Fibroblast of upper back skin (primary cell): ENCODE measurements at places on chromosomes 5 and 9.

- DNase-seq = no peak
These were observed 48.9 kb downstream of the ZNF608 start for GRCh38 chr5:124697501-124697900.

- no peak for DNase-seq
These were observed 136.5 kb downstream of the STK32A start for GRCh38 chr5:147371290-147371689.

GRCh38 chr5:94422812-94423211 is 195.6 kb downstream of the KIAA0825 start:
- DNase-seq = peak; percentile 58

DNA sequence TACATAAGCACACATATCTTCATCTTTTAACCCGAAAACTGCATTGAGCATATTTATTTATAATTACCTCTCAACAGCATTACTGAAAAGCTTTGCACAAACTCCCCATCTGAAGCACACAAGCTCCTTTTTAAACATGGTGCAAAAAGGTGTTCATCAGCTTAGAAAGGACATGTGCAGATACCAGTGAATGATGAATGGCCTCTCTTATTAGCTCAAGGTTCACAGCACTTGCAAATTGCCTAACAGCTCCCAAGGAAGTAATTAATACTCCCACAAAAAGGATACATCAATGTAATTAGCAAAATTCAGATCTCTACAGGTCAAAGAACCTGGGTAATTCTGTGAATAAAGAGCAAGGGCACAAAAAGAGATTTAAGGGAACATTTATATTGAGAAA is 422.0 kb downstream of the HINT1 start:
- DNase-seq = no peak

DNA sequence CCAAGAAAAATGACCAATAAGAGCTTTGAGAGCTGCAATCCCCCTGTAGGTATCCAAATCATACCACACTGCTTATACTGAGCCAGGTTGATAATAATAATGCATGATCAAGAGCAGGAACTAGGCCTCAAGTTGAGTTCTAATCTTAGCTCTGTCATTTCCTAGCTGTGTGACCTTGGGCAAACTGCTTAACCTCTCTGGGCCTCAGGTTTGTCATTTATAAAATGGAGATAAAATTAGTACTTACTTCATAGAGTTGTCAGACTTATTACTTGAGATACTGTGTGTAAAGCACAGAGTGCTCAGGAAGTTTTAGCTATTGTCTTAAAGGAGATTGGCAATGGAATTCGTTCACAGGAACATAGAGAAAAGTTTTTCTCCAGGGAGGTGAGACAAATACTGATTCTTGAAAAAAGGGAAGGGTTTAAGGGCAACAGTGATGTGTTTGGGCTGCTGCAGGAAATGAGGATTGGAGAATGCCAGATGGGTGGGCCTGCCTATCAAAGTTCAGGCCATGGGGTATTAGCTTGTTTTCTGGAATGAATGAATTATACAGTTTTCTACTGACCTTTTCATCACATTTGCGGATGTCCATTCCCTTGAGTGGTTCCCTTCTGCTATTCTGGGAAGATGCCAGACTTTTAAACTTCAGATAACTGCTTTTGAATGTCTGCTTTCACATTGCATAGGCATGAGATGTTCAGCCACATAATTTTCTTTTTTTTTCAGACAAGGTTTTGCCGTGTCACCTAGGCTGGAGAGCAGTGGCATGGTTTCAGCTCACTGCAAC is 10.2 kb upstream of the ATP6V0E1 start:
- DNase-seq = peak; percentile 89

DNA sequence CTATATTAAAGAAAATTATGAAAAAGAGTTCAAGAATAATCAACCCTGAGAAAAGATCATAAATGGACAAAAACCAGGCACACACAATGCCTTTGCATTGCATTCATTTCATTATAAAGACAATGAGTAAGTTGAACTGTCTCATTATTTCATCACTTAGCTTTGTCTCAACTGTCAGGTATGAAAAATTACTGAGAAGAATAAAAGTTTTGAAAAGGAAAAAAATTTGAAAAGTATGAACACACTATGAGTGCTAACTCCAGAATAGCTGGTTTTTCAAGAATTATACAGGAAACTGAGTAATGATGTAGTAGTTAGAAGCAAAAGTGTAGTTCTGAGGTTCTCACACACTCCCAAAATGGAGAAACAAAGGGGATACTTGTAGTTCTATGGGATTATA is 16.3 kb upstream of the ANXA1 start:
- peak; percentile 32 for DNase-seq

GRCh38 chr5:38883842-38884241 is 38.0 kb downstream of the OSMR start:
- DNase-seq = no peak

DNA sequence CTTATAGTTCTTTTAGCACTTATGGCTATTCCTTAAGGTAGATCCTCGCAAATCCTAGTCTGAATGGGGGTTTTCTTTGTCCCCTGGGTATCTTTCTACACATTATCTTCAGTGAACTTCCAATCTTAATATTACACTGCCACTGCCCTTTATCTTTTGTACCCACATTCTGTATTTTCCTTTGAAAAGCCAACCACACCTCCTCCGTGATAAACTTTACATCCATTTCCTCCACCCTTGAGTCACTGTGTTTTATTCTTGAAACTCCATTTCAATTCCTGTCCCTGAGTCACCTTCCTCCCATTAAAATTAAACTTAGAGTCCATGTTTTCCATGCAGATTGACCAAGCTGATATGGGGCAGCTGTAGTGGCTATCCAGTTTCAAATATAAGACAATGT is 43.2 kb upstream of the RICTOR start:
- peak; percentile 17 for DNase-seq

DNA sequence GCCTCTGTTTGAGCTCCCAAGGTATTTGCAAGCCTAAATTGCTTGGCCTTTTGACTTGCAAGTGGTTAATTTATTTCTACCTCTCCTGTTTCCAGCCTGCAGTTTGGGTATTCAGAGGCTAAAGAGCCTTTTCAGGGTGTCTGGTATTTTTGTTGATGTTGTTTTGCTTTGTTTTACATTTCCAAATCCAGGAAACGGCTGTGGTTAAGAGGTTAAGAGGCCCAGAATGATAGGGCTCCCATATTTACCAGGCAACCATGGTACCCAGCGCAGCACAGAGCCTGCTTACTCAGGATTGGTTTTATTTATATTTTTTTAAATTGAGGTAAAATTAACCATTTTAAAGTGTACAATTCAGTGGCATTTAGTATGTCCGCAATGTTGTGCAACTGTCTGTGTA is 92.1 kb downstream of the PDZD2 start:
- DNase-seq = no peak

DNA sequence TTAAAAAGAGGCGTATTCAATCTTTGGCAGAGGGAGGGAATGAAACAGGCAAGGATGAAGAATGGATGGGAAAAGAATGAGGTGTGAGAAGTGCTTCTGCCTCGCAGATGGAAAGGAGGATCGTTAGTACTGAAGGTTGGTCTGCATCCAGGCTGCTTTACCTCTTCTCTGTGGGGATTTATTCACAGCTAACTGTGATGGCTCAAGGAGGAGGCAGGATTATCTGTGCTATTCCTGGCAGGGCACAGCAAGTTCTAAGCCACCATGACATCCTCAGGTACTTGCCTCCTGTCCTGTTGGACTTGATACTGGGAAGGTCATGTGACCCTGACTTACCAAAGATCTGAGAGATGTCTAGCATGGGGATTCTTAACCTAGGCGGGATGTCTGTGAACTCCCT is 84.3 kb downstream of the GDNF start:
- DNase-seq = no peak

DNA sequence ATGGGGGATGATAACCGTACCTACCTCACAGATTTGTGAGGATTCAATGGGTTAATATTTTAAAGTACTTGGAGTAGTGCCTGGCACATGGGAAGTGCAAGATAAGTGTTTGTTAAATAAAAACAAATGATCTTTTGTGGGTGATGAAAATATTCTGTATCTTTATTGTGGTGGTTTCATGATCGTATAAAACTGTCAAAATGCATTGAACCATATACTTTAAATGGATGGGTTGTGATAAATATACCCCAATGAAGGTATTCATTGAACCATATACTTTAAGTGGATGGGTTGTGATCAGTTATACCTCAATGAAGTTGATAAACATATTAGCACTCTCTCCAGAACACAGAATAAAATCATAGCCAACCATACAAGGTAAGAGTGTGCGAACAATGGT is 234.5 kb downstream of the CRB2 start:
- no peak for DNase-seq

DNA sequence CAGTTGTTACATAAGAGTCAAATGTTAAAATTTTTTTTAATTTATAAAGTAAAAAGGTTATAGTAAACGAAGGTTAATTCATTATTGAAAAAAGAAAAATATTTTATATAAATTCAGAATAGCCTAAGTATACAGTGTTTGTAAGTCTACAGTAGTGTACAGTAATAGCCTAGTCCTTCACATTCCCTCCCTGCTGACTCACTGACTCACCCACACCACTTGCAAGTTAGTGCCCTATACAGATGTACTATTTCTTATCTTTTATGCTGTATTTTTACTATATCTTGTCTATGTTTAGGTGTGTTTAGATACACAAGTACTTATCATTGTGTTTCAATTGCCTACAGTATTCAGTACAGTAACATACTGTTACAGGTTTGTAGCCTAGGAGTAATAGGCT is 57.6 kb downstream of the MAMDC2 start:
- DNase-seq = no peak

GRCh38 chr9:94818178-94818541 is 91.7 kb downstream of the AOPEP start:
- DNase-seq = peak; percentile 9

- DNase-seq = peak; percentile 29
These were observed 45.8 kb downstream of the LRRTM2 start for GRCh38 chr5:138829341-138829740.

- no peak for DNase-seq
These were observed 273.2 kb downstream of the SH3GL2 start for GRCh38 chr9:17852108-17852507.

GRCh38 chr9:120708526-120709224 is 5.6 kb downstream of the MEGF9 start:
- peak; percentile 35 for DNase-seq

- no peak for DNase-seq
These were observed 304.6 kb downstream of the MLLT3 start for GRCh38 chr9:20317701-20318100.

GRCh38 chr9:21477466-21477865 is 4.6 kb downstream of the IFNE start:
- DNase-seq = no peak

GRCh38 chr9:85430659-85431338 is 311.0 kb downstream of the AGTPBP1 start:
- DNase-seq = no peak

DNA sequence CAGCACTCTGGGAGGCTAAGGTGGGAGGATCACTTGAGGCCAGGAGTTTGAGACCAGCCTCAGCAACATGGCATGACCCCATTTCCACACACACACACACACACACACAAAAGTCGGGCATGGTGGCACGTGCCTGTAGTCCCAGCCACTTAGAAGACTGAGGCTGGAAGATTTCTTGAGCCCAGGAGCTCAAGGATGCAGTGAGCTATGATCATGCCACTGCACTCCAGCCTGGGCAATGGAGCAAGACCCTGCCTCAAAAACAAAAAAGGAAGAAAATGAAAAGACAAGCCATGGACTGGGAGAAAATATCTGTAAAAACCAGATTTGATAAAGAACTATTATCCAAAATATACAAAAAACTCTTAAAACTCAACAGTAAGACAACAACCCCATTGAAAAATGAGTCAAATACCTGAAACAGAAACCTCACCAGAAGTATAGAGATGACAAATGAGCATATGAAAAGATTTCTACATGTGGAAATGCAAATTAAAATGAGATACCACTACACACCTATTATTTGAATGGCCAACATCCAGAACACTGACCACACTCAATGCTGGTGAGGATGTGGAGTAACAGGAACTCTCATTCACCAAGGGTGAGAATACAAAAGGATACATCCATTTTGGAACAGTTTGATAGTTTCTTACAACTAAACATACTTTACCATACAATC is 24.7 kb downstream of the DNAJA1 start:
- no peak for DNase-seq

DNA sequence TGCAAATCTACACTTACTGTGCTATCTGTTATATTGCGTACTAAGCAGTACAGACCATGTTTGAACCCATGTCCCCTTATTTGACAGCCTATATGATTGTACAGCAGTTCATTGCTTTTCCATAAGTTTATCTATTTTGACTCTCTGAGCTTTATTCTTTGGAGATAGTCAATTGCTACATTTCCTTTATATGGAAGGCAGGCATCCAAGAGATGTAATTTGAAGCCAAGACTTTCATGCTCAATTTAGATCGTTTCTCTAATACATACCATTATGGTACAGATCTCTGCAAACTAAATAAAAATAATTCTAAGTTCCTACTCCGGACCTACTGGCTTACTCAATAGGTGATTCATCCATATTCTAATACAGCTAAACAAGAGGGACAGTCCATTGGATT is 424.8 kb downstream of the TMEM38B start:
- DNase-seq = peak; percentile 18

- DNase-seq = no peak
These were observed 1.0 kb upstream of the SECISBP2 start for GRCh38 chr9:89317282-89317681.
